ENCODE measurements at places on chromosomes 4 and X.

- H3K27me3 ChIP-seq: peaks cover 3% of the 10 kb centered on the region
- no peak overlapping the region for H3K4me3 ChIP-seq
- no peak overlapping the region for H3K27ac ChIP-seq
- DNase-seq: no peak
- no peaks in the 10 kb centered on the region for H3K36me3 ChIP-seq
Observed at GRCh38 chr4:140186651-140187315, 32.8 kb upstream of the MAML3 start.

- no peaks in the 10 kb centered on the region for H3K36me3 ChIP-seq
- no peaks in the 10 kb centered on the region for H3K27me3 ChIP-seq
- H3K4me1 ChIP-seq: no peaks in the 10 kb centered on the region
- no peak overlapping the region for H3K27ac ChIP-seq
- no peak for DNase-seq
Observed at GRCh38 chr4:86156531-86156930, 203.3 kb downstream of the MAPK10 start.

GRCh38 chr4:110916505-110916904, 293.6 kb upstream of the PITX2 start:
- H3K4me1 ChIP-seq: no peaks in the 10 kb centered on the region
- no peaks in the 10 kb centered on the region for H3K36me3 ChIP-seq
- H3K4me3 ChIP-seq: no peak overlapping the region
- no peak for DNase-seq
- H3K27ac ChIP-seq: no peak overlapping the region

- no peak overlapping the region for H3K27ac ChIP-seq
- H3K27me3 ChIP-seq: no peaks in the 10 kb centered on the region
- H3K4me1 ChIP-seq: peaks cover 3% of the 10 kb centered on the region
- no peak for DNase-seq
- H3K36me3 ChIP-seq: no peaks in the 10 kb centered on the region
Observed at GRCh38 chrX:12488220-12488619, 303.0 kb upstream of the PRPS2 start.

DNA sequence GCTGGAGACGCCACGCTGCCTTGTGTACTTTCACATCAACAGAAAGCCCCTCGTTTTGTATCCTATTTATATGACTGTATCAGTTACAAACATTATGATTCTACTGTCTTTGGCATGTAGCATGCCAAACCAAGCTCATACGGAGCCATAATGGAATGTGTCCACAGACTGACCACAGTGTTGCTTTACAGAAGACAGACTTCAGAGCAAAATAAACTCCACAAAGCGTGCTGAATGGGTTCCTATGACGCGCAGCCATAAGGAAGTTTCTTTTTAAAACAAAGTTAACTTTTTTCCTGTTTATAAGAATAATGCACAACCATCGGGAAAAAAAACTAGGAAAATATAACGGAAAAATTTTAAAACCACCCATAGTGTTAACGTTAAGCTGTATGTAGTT, 136.0 kb downstream of the STOX2 start:
- no peak for DNase-seq
- no peak overlapping the region for H3K27ac ChIP-seq
- peaks cover 2% of the 10 kb centered on the region for H3K4me1 ChIP-seq
- H3K27me3 ChIP-seq: peaks cover 13% of the 10 kb centered on the region

- H3K4me1 ChIP-seq: peaks cover 9% of the 10 kb centered on the region
- DNase-seq: no peak
- no peak overlapping the region for H3K27ac ChIP-seq
- H3K36me3 ChIP-seq: no peaks in the 10 kb centered on the region
Observed at GRCh38 chr4:36269533-36270173, 11.8 kb upstream of the DTHD1 start.

GRCh38 chr4:70714079-70714887, 7.5 kb upstream of the RUFY3 start:
- H3K27me3 ChIP-seq: no peaks in the 10 kb centered on the region
- no peaks in the 10 kb centered on the region for H3K36me3 ChIP-seq
- H3K27ac ChIP-seq: peak overlapping the region; percentile 58
- DNase-seq: no peak

Data from memory B cell (primary cell).